ENCODE measurements at places on chromosomes 5 and 9.

GRCh38 chr5:55344392-55344992, 36.7 kb downstream of the MTREX start:
- peak; percentile 79 for DNase-seq

DNA sequence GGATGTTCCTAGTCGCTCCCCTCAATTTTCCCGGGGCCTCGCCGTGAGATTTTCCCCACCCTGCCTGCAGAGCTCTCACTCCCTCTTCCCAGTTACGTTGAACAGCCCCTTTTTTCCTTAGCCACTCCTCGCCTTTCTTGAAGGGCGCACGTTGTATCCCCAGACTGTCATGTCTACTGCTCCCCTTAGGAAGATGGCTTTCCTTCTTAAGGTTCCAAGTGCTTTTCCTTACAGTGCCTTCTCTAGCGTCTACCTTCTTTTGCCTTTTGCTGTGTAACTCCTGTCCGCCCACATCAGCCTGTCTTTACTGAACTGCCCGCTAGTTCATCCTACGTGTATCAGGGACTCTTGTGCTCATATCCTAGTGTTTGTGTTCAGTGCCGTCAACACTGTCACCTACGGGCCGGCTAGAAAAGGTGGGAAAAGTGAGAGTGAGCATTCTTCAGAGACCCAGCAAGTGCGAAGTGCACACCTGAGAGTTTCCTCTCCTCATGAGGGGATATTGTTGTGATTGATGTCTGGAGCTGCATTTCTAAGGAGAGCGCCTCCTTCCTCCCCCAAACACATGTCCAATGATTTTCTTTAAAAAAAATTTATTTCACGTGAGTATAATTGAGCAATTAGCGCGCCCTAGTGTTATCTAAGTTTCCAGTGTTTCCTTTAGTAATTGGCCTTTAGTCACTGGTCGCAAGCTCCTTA, 764 bp downstream of the CAMLG start:
- DNase-seq, result peak; percentile 78

DNA sequence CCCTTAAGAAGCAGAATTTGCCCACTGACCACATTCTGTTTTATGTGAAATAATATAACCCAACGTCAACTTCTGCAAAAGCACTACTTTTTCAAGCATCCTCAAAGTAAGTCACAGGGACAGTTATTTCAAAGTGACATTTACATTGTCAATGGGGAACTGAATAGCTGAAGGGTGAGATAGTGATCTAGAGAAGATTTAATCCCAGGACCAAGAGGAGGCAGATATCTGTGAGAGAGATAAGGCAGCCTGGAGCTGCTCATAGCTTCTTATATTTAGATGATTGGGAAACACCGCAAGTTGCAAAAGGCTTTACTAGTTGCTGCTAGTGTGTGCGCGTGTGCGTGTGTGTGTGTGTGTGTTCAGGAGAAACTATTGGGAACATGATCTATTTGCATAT, 210.4 kb upstream of the RFX3 start:
- no peak for DNase-seq

DNA sequence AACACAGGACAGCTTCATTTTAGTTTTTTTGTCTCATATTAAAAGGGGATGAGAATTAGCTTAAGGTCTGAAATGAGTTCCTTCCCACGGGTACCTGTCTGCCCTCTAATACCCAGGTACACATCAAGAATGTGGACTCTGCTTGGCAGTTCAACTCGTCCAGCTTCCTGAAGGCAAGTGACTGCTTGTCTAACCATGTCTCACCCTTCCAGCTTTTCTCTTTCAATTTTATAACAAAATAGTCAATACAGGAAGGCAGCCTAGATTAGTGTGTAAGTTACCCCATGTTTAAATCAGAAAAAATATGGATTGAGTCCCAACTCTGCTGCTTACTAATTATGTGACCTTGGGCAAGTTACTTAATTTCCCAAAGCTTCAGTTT, 50.5 kb upstream of the C5orf46 start:
- no peak for DNase-seq

DNA sequence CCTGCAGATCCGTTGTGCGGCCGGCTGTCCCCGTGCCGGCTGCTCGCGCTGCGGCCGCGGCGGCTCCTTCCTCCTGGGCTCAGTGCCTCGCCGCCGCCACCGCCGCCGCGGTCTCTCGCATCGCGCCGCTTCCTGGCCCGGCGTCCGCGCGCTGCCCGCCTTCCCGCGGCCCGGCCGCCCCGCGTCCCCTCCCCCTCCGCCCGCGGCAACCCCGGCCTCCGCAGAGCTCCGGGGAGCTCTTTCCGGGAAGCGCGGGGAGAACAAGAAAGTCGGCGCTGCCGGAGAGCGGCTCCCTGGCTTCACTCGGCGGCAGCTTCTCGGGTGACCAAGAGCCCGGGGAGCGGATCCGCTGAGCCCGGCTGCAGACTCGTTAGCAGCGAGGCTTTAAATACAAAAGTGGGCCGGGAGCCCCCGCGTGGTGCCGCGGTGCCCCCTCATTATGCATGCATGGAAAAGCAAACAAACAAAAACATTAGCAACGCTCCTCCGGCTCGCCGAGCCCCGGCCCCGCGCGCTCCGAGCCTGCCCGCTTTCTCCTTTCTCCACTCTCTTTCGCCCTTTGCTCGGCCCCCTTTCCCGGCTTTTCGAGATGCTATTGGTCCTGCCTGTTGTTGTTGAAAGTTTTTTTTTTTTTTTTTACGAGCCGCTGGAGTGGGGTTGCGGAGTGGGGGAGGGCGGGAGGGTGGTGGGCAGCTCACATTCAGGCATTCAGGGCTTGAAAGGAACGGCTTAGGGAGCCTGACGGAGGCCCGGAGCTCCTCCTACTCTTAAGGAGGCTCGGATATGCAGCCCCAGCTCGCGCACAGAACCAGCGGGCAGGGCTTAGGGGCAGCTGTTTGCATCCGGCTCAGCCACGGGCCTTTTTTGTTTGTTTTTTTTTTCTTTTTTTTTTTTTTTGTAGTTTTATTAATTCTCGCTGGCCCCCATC, at the start of gene GAS1:
Gene GAS1 (minus strand): TSS at position 361 of the 928 bp plus-strand sequence. CDS start 727 bp downstream, outside the sequence.
- DNase-seq, result peak; percentile 89

GRCh38 chr9:106277966-106278365, 583.6 kb downstream of the TMEM38B start:
- DNase-seq, result no peak

GRCh38 chr5:139645430-139645871, 2.7 kb upstream of the CXXC5 start:
- DNase-seq, result no peak

- no peak for DNase-seq
These were observed 204.5 kb downstream of the BRINP1 start for GRCh38 chr9:119164716-119165115.

DNA sequence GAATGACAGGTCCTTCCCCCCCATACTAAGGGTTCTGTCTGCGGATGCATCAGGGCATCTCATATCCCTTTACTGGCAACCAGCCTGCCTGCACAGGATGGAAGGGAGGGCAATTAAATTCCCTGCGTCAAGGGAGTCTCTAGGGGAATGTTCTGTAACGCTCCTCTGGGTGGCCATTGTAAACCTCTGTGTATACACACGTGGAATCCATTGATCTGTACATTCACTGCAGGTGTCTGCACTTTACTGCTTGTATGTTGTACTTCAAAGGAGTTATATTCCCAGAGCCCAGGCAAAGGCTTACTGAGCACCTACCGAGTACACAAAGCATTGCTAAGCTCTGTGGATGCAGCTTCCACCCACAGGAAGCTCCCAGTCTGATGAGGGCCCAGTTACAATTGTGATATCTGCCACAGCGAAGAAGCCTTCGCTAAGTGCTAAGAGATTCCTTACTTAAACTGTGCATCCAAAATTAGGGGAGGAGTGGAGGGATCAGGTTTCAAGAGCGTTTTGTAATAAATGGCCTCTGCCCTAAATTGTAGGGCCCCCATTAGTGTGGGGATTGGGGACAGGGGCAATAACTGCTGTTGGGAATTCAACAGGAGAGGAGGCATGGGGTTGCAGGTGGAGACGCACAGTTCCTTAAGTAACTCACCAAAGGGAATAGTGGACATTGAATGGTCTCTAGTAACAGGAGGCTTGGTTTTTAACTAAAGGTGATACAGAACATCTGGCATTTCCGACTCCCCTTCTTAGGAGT, 1.5 kb upstream of the RETREG1 start:
- DNase-seq, result no peak

DNA sequence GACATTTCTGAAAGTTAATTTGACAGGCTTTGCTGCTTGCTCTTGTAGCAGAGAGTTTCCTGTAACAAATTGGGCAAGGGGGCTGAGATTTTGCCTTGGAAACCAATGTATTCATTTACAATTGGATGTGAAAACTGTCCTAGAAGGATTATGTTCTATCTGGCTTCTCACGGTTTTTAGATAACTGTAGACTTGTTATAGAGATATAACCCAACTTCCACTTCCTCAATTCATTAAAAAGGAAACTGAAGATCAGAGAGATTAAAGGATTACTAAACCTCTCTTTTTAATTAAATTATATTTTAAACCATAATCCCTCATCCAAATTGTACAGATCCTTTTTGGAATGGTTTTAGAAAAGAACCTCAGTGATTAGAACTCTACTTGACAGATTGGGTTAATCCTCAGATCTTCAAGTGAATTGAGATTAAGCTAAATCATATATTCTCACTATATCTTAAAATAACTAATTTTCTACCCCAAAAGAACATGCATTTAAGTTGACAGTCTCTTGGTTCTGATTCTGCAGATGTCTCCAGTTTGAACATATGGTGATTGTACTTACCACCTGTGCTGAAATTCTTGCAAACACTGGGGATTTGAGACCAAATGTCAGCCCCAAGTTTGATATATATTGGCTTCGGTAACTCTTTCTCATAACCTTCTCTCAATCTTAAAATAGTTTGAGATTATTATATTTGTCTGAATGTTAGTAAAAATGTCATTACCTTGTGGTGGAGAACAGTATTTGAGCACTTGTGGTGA, 130.1 kb upstream of the C9orf72 start:
- no peak for DNase-seq
